ENCODE measurements at places on chromosomes 4 and X.

- peak; percentile 11 for DNase-seq
Observed at GRCh38 chr4:56906489-56907393, 959 bp upstream of the REST start.

DNA sequence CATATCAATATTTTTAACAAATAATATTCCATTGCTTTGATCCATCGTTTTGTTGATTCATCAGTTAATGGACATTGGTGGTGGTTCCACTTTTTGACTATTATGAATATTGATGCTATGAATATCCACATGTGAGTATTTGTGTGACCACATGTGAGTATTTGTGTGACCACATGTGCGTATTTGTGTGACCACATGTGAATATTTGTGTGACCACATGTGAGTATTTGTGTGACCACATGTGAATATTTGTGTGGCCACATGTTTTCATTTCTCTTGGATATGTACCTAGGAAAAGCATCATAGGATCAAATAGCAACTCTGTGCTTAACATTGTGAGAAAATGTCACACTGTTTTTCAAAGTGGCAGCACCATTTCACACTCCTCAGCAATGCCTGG is 433.6 kb upstream of the FRG1 start:
- no peak for DNase-seq

DNA sequence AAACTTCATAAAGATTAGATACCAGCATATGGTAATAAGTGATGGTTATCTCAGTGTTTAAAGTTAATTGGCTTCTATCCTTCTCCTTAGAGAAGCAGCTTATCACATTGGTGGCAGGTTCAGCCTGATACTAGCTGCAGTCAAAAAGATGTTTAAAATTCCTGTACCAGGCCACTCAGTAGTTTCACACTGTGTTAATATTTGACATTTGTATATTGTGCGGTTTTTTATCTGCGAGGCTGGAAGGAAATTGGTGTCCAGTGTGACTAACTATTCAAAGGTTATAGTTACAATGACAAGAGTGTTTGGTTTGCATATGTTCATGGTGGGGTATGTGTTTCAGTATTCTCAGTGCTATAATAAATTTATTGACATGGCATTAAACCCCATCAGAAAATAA is 27.5 kb upstream of the TBC1D8B start:
- DNase-seq = no peak

DNA sequence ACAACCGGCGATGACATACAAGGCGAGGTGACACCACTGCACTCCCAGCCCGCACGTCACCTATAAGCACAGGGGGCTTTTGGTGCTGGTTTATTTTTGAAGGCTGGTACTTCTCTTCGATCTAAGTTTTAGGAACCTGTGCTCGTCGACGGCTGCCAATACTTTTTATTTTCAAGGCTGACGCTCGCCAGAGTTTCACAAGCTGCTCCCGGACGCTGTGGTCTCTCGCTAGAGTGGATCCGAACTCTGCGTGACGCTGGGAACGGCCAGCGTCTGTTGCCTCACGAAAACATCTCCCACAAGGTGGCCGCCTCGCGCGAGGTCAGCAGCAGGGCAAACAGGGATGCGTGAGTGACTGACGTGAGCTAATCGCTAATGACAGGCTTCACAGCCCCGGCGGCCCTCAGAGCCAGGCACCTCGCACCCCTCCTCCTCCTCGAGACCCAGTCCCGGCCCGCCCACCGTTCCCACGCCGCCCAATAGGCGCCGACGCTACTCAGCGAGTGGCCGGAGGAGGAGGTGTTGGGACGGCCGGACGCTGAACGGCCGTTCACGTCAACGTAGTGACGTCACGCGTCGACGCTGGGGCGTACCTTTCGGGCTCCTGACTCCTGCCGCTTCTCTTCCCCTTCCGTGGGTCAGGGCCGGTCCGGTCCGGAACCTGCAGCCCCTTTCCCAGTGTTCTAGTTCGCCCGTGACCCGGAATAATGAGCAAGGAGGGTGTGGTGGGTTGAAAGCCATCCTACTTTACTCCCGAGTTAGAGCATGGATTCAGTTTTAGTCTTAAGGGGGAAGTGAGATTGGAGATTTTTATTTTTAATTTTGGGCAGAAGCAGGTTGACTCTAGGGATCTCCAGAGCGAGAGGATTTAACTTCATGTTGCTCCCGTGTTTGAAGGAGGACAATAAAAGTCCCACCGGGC is at the start of gene CLCN3:
Gene CLCN3, plus strand, starts transcription at position 621 of the 922 bp plus-strand sequence. CDS start 15,351 bp downstream, outside the sequence.
- DNase-seq = peak; percentile 96

- no peak for DNase-seq
Observed at GRCh38 chr4:33357121-33357520, 2637.0 kb downstream of the PCDH7 start.

GRCh38 chr4:169096221-169096620 is 86.2 kb upstream of the CBR4 start:
- no peak for DNase-seq

- no peak for DNase-seq
Observed at GRCh38 chrX:83759872-83760271, 101.1 kb upstream of the CYLC1 start.

DNA sequence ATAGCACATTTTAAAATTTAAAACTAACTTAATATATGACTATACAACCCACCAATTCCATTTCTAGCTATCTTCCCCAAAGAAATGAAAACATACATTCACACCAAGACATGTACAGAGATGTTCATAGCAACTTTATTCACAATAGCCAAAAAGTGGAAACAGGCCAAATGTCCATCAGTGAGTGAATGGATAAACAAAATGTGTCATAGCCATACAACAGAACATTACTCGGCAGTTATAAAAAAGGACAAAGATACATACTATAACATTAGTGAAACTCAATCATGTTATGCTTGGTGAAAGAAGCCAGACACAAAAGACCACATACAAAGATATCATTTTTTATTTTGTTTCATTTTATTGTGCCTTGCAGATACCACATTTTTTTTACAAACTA is 396.8 kb downstream of the PACRGL start:
- DNase-seq = no peak

GRCh38 chrX:12798601-12799000 is 7.4 kb downstream of the PRPS2 start:
- DNase-seq = no peak

- DNase-seq = peak; percentile 17
Observed at GRCh38 chrX:2627272-2627867, 63.7 kb upstream of the CD99 start.

DNA sequence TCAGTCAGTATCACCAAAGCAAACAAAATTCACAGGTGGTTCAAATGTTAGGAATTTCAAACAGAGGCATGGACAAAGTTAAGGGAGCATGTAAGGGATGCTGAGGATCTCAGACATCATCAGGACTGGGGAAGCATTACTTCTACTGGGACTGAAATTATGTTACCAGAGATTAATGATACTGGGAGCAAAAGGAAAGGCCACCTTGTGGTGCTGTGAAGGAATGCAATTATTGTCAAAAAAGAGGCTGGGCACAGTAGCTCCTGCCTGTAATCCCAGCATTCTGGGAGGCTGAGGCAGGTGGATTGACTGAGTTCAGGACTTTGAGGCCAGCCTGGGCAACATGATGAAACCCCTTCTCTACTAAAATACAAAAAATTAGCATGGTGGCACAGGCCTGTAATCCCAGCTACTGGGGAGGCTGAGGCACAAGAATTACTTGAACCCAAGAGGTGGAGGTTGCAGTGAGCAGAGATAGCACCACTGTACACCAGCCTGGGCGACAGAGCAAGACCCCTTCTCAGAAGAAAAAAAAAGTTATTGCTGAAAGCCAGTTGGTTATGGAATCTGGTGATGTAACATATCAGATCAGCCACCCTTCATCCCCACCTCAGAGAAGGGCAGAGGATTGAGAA is 954.3 kb downstream of the PCDH7 start:
- DNase-seq = no peak

DNA sequence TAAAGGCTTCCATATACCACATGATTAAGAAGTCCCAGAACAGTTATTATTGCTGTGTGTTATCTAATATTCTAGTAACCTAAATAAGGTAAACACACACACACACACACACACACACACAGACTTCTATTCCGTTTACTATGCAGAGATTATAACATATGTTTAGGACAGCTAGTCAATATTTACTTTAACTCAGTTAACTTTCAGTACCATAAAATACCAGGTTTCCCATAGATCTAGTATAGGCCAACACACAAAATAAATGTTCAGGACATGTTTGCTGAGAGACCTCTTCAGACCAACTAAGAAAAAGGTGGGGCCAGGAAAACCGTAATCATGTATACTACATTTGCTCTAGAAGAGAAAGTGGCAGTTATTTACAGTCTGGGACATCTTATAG is 365.5 kb downstream of the KLHL13 start:
- DNase-seq = no peak

GRCh38 chr4:89468602-89469001 is 161.0 kb upstream of the GPRIN3 start:
- DNase-seq = no peak

- no peak for DNase-seq
Observed at GRCh38 chr4:65399084-65399483, 271.2 kb downstream of the EPHA5 start.

GRCh38 chr4:40750461-40751258 is 905 bp downstream of the NSUN7 start:
- no peak for DNase-seq

DNA sequence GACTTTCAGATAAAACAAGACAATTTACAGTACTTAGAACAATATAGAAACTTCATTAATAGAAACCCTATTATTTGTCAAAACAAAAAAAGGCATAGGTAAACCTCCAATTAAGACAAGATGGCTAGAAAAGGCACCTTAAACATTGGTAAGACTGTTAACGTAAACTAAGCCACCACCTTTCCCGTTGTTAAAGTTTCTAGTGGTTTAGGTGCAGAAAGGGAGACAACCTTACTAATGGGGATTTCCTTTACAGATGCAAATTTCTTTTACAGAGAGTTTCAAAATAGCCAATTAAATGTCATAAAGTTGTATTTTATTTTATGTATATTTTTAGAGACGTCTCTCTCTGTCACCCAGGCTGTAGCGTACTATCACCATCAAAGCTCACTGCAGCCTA is 7.5 kb upstream of the NXF3 start:
- no peak for DNase-seq

- DNase-seq = no peak
Observed at GRCh38 chr4:75781305-75781704, 56.9 kb downstream of the USO1 start.

GRCh38 chr4:140059159-140059558 is 94.8 kb downstream of the MAML3 start:
- no peak for DNase-seq

- no peak for DNase-seq
Observed at GRCh38 chrX:32176510-32176909, 1034.8 kb downstream of the DMD start.

- no peak for DNase-seq
Observed at GRCh38 chr4:2335729-2336101, 73.8 kb upstream of the MXD4 start.

- no peak for DNase-seq
Observed at GRCh38 chr4:148054275-148054674, 322.4 kb downstream of the ARHGAP10 start.

GRCh38 chr4:174061026-174061425 is 222.4 kb downstream of the FBXO8 start:
- no peak for DNase-seq

GRCh38 chrX:148620023-148620422 is 119.6 kb downstream of the AFF2 start:
- DNase-seq = no peak

- DNase-seq = no peak
Observed at GRCh38 chr4:137693641-137694040, 161.3 kb upstream of the PCDH18 start.

DNA sequence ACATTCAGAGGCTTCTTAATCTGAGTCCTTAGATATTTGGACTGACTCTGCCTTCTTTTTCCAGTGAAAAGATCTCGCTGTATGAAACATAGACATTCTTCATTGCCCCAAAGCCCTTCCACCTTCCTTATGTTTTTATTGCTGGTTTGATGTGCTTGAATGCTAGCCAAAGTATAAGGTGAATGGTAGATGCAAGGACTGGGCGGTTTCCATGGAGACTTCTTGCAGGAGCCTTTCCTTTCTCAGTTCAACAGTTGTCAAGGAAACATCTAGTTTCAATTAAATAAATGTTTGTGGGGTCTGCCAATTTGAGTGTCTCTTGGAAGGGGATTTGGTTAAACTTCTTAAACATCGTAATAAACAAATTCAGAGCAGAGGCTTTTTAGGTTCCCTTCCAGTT is 46.0 kb downstream of the REPS2 start:
- no peak for DNase-seq

GRCh38 chr4:107826421-107826980 is 1.8 kb downstream of the SGMS2 start:
- no peak for DNase-seq

Data from K562 (cell line).